ENCODE measurements at places on chromosomes 3 and 15.

DNA sequence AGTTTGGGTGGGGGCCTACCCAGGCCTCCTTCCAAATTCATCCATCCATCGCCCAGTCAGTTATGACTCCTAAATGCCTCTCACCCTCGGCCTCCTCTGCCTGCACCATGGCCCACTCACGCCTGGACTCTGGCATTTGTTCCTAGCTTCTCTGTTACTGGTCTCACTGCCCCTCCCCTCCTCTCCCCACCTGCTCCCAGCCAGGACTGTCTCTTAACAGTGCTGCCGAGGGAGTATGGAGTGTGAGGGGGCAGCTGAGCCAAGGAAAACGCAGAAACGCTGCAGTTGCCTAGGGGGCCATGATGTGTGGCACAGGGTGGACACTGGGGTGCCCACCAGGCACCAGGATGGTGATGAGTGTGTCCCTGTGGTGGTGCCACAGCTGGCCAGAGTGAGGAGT lies 3.1 kb downstream of the RCCD1 start:
- no peak for DNase-seq

- DNase-seq: no peak
Observed at GRCh38 chr3:22981861-22982260, 221.3 kb upstream of the UBE2E2 start.

GRCh38 chr3:52277071-52277964 lies 1.1 kb downstream of the WDR82 start:
- no peak for DNase-seq

DNA sequence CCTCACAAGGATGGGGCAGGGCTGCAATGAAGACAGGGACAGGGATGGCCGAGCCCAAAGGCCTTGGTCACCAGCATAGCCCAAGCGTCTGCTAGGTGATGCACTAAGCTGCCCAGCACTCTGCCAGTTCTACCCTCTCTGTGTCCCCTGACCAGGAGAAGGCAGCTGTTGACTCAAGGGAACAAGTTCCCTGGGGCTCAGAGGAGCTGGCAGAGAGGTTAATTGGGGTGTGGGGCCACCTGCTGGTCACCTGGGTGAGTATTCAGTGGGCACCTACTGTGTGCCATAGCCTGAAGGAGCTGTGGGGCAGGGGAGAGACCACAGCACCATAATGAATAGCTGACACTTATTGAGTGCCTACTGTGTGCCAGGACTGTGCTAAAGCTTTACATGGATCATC lies 22.0 kb upstream of the DOCK3 start:
- DNase-seq: peak; percentile 26

DNA sequence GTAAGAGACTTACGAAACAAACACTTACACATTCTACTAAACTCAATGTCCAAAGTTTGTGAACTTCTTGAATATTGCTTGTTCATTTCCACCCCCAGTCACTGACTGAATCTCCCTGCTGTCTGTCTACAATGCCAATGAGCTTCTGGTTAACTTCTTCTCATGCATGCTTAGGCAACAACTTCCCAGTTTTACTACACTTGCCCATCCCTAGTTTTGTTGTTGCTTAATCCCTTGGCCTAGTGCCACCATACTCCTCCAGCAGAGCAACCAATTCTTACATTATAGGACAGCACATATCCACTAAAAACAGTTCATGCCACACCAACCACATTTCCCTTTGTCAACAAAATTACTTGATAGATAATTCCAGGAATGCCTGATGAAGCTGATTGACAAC lies 40.9 kb upstream of the CCR2 start:
- DNase-seq: no peak

GRCh38 chr3:29822071-29822470 lies 541.2 kb downstream of the RBMS3 start:
- no peak for DNase-seq

DNA sequence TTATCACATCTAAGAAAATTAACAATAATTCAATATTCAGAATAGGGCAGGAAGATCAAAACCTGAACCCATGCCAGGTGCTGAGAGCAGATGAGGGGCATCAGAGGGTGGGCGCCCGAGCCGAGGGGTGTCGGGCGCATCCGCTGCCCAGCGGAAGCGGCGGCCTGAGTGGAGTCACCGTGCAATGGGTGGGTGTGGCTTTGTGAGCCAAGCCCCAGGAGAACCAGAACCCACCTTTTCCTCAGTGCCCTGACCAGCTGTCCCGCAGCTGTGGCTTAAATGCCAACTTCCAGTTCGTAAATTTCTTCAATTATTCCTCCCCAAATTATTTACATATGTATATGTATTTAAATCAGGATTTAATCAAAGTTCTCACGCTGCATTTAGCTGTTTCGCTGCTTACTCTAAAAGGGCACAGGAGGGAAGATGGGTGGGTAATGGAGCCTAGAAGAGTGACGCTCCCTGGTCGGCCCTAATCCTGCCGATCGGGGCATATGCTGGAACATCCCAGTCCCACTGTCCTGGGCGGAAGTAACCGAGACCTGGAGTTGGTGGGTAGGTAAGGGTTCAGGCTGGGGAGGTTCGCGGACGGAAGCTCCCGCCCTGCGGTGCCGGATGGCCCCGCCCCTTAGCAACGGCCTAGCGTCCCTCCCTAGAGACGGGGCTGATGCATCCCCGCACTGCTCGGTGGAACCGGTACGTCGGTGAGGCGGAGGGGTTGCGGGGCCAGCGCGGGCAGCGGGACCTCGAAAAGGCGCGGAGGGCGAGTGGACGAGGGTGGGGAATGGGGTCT lies 1.3 kb downstream of the DNAH1 start:
- no peak for DNase-seq

- DNase-seq: no peak
Observed at GRCh38 chr3:9883706-9884554, 3.9 kb upstream of the CIDEC start.

DNA sequence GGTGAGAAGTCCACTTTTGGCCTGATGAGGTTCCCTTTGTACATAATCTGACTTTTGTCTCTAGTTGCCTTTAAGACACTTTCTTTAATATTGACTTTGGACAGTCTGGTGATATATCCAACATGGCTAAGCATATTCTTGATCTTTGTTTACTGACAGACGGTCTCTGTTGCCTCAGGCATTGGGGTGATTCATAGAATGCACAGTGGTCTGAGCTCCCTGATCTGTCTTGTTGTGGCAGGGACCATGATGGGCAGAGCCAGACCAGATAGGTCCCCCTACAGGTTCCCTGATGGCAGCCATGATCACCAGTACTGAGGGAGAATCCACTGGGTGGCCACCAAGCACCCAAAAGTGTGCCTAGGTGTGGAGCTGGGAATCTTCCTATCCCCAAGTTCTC lies 678.1 kb downstream of the MCTP2 start:
- DNase-seq: no peak

DNA sequence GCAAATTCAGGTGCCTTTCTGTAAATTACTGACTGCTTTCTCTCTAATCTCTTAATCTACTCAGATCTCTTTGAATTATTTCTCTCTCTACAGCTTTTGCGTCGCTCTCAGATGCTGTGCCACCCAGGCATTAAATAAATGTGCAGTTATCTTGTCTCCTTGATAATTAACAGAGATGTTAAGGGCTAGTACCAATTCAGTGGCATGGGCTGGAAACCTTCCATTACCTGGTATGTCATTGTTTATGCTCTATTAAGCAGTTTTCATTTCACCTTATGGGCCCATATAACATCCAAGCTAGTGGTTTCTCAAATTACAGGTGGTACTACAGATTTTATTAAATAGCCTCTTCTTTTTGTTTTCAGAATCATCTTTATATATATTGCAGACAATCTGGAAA lies 66.0 kb downstream of the PEX5L start:
- no peak for DNase-seq

DNA sequence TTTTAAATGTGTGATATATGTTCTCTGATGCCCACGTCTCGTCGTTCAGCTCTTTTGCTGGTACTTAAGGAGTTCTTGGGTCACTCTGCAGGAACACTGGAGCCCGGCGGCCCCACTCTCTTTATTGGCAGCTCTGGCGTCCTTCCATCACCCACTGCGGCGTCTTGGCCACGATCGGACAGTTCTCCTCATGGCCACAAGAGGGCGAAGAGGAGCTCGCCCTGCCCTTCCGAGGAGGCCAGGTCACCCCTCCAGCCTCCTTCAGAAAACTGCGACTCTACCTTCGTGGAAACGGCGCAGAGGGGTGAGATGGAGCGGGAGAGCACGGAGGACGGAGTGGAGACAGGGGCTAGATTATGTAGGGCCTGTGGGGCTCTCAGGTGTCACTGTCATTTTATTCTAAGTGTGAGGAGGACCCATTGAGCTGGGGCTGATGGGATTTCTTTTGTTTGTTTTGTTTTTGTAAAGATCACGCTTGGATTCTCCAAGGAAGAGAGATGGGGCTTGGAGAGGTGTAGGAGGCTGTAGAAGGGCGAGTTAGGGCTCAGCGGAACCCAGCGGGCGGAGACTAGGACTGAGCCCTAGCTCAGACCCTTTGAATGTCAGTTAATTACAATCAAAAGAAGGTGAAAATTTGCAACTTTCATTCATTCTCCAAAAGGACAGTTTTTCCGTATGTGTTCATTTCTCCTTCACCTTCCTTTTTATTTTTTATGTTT lies 28.0 kb upstream of the GABRA5 start:
- no peak for DNase-seq

GRCh38 chr15:86063356-86064095 lies 16.1 kb upstream of the AGBL1 start:
- no peak for DNase-seq

DNA sequence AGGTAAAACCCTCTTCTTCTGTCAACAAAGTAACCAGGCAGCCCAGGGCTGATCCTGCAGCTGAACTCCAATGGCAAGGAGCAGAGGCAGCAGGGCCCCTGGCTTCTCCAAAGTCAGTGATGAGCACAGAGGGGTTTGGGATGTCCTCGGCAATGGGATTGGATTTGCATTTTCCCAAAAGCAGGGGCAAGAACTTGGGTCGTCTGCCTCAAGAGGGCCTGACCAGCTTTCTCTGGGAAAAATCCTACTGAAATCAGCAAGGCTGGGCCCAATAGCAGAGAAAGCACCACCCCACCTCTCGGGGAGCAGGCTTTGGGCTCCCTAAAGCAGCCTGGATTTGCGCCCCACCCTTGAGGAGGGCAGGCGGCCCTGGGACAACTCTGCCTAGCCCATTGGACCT lies 210.0 kb upstream of the IGF1R start:
- no peak for DNase-seq

DNA sequence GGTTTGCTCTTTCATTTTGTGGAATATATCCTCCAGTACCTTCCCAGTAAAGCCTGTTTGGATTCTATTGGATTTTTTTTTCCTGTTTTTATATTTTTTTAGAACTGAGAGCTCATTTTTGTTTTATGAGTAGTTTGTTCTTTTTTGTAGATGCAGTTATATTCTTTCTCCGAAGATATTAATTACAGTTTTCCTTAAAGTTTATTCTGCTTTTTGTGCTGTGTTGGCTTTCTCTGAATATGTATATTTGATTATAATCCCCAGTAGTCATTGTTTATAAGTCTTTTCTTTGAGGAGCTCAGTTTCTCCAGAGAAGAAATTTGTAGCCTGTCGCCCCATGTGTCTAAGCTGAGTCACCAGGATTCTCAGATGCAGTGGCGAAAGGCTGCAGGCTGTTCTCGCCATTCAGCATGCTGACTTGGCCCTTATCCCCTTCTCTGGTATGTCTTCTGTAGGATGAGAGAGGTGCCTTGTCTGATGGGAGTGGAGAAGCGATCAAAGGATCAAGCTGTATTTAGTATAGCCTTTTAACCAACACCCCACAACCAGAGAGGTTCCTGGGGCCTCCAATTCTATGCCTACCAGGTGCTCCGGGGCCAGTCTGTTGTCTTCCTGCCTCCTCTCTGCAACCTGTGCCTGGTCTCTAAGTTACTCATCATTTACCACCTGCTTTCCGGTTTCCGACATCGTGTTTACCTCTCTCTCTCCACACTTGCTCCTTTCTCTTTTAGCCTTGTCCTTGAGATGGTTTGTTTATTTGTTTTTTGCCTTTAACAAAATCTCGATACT lies 31.7 kb upstream of the MFSD1 start:
- DNase-seq: no peak

DNA sequence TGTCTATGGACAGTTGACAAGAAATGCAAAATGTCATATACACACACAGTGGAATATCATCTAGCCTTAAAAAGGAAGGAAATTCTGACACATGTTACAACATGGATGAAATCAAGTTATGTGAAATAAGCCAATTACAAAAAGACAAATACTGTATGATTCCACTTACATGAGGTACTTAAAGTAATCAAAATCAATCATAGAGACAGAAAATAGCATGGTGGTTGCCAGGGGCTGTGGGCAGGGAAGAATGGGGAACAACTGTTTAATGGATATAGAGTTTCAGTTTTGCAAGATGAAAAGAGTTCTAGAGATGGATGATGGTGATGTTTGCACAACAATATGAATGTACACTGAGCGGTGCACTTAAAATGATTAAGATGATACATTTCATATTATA lies 613.8 kb upstream of the ZNF385D start:
- no peak for DNase-seq

DNA sequence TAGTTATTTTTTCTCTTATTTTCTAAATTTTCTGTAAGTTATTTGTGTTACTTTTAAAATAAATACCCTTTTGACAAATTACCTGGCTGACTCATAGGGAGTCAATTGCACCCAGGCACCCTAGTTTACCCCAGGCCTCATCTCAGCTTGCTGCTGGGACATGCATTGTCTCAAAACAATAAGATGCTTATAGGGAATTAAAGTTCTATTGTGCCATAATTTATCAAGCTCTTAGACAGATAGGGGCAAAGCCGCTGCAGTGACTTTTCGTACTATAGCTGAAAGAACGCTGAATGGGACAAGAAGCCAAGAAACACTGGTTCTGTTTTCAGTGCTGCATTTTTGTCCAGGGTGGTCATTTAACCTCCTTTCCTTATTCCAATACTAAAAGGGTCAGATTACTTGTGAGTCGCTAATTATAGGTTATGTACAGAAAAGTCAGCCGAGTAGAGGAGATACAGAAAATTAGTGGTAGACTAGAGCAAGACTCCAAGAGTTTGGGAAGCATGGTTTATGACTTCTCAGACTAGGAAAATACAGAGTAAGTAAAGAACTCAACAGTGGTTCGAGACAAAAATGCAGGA lies 50.3 kb downstream of the EXD1 start:
- no peak for DNase-seq

DNA sequence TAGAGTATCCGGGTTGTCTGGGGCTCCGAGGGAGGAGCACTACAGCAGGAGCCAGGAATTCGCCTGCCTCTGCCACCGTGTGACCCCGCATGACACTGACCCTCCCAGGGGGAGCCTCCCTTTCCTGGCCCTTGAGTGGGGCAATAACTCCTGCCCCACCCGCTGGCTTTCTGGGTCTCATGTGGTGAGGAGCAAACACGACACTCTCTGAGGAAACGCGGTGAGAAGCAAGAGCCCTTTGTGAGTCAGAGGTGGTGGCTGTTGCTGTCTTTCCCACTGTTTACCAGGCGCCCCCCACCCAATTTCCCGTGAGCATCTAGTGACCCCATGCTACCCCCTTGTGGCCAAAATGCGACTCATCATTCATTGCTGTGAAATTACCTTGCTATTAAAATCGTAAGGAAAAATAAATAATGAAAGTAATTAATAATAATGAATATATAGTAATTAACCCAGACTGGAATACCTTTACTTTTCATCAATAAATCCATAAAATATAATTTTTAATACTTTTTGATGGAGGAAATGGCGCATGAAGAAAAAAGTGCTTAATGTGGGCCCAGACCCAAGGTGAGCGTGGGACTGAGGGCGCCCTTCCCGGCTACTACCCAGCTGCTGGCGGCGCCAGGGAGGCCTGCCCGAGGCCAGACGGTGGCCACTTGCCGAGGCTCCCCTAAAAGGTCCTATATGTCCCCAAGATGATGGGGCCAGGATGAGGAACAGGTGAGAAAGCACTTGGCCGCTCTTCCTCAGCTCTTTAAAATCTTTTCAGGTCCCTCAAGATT lies 29.3 kb downstream of the CCNL1 start:
- no peak for DNase-seq

GRCh38 chr15:98671060-98672008 lies 23.0 kb downstream of the IGF1R start:
- DNase-seq: no peak

- no peak for DNase-seq
Observed at GRCh38 chr3:18825665-18826064, 322.6 kb upstream of the KCNH8 start.
